Stimulated activated CD4-positive, alpha-beta T cell treated with anti-CD3 and anti-CD28 coated beads, Interleukin-2, amount 100 ng/mL, for 24 hours (primary cell): ENCODE measurements at places on chromosomes 4 and X.
A peak's percentile ranks its signal among the peaks of the same experiment; 100 is the strongest.

- DNase-seq: no peak
Observed at GRCh38 chrX:37302569-37302968, 46.6 kb upstream of the PRRG1 start.

DNA sequence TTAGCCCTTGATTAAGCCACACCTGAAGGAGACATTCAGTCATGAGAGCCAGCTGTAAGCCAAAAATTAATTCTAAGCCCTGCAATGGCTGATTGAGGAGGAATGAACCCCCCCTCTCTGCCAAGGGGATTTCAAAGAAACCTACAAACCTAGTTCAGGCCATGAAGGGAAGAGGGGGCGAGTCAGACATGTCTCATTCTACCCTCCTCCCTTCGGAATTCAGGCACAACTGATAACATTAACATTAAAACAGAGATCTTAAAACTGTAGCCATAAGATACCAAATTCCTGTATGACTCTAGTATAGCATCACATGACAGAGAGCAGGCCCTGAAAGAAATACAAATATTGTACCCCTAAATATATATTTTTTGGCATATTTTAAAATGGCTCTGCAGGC is 40.4 kb upstream of the AFAP1 start:
- no peak for DNase-seq

GRCh38 chrX:12979616-12980015 is 4.7 kb downstream of the TMSB4X start:
- no peak for DNase-seq

DNA sequence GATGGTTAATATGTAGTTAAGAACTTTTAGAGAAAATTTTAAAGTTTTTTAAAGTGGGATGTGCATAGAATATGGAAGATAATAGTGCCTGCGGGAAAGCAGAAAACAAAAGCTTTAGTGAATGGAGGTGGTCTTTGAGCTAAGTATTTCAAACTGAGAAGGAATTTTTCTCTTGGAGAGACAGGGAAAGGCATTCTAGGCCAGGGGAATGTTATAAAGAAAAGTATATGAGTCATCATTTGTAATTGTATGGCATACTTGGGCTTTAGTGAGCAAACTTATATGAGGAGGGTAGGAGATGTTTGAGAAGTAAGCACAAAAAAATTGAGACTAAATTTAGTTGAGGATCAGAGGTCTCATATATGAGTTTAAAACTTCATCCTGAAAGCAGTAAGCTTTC is 467.0 kb downstream of the PPARGC1A start:
- DNase-seq: no peak

DNA sequence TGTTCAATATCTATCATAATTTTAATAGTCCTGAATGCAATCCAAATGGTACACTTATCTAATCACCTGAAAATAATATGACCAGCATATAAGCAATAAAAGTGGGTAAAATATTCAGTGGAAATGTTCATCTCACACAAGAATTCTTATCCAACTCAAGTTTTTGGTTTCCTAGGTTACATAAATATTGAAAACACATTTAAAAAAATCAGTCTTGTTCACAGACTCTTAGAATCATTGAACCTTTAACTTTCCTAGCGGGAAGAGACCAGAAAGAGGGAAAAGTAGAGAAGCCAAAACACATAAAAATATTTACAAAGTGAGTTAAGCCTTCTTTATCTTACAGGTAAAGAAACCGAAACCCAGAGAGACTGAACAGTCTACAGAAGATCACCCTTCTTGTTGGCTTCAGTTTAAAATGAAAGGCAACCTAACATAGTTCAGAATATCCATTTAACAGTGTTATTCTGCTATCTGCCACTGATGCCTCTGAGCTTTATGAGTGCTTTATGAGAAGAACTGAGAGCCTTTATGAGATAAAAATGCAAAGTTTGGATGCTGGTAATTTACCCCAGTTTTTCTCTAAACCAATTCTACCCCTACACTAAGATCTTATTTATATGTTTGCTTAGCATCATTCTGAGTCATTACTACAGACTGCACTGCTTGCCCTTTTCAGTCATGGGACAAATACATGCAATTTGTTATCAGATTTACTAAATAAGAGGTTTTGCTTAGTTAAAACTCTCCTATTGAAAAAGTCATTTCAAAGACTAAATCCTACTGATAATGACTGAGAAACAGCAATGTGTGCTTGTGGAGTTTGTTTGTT is 453.3 kb upstream of the INTU start:
- no peak for DNase-seq

DNA sequence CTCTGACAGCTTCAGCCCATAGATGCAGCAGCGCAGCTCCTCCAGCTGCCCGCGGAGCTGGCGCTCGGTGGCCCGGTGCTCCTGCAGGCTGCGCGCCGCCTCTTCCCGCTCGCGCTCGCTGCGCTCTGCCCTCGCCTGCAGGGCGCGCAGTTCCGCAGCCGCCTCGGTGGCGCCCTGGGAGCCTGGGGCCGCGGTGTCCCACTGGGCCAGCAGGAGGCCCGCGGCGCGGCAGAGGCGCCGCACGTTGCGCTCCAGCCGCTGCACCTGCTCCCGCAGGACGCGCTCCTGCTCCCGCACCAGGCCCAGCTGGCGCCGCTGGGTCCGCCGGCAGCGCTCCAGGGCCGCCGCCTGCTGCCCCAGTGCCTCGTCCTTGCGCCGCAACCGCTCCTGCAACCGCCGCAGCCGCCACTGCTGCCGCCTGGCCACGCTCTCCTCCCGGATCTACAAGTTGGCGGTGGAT is 10.1 kb downstream of the C4orf50 start:
- no peak for DNase-seq

DNA sequence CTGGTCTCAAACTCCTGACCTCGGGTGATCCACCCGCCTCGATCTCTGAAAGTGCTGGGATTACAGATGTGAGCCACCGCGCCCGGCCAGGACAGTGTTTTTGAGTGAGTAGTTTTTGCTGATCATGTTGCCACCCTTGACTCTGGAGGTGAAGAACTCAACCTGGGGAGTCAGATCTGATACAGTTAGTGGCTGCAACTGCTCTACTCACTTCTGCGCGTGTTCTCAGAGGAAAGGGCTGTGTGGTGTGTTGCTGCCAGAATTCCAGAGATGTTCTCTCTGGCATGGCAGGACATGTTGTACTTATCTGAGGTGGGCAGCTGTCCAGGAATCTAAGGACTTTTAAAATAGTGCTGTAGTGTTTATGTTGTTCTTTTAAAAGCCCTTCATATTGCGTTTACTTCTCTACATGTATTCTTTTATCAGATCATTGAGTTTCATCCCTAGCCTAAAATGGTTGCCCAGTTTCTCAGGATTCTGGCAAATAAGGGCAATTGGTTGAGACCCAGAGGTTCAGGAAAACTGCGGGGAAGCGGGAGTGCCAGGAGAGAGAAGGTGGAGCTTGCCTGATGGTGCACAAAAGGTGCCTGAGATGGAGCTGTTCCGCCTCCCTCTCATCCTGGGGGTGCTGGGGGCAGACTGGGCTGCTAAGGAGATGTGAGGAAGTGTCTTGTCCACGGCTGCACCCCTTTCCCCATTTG is 97.7 kb downstream of the ARHGAP10 start:
- DNase-seq: no peak

DNA sequence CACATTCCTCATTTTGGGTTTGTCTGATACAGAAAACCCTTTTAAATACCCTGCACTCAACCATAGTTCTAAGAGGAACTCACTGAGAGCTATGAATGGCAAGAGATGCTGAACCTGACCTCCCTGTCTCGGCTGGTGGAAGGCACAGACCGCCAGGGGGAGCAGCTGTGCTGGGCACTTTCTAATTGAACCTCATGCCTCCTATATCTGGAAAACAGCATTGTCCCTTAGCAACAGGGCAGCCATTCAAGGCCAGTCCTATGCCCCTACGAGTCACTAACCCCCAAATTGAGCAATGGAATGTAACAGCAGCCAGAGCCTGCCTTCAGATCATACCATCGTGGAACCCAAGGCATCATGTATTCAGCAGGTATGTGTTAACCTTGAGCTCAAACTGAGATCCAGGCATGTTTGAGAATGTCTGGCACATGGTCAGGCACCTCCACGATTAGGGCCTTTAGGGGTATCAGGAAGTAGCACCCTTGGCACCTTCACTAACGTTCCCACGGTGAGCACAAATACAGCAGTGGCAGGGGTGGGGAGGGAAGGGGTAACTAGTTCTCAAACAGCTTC is 5.1 kb downstream of the USP27X start:
- peak; percentile 63 for DNase-seq

DNA sequence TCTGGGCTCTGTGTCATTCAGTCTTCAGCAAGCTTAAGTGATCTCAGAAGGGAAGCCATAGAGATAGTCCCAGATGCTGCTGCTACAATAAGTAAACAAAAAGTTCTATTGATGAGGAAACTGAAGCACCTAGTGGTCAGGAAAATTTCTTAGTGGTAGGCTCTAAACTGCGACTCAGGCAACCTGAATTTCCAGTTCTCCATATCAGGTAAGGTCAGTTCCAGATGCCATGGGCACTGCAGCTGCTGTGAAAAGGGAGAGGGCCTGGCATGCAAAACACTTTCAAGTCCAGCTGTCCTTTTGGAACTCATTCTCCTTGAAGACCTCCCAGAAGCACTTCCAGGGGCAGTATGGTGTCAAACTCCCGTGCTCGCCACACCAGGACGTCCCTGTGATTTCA is 46.2 kb downstream of the REELD1 start:
- DNase-seq: no peak

DNA sequence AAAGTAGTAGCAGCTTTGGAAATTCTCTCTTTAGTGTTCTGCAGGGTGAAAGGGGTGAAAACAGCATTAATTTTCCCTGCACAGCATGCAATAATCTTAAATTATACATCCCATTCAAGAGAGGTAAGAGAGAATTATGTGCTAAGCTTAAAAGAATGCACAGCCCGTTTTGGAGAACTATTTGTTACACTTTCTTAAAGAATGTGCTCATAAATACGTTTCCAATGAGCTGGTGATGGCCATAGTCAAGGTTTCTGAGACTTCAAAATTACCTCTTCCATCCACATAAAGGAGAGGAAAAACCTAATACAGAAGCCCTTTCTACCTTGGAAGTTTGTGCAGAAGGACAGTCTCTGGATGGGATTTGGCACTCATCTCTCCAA is 766.7 kb upstream of the TENM3 start:
- DNase-seq: no peak

DNA sequence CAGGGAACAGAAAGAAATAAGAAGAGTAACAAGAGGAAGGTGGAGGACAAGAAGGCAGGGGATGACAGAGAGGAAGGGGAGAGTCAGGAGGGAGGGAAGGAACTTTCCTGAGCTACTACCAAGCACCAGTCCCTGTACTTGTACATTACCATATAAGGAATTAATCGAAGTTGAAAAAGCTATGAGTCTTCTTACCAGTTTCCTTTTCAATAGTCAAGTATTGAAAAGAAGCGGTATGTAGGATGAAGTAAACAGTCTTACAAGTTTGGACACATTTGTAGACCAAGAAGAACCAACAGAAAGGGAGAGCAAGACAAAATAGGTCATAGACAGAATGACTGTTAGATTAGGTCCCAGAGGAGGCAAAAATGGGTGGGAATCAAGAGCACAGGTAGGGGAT is 629.7 kb upstream of the DIPK2B start:
- DNase-seq: no peak

DNA sequence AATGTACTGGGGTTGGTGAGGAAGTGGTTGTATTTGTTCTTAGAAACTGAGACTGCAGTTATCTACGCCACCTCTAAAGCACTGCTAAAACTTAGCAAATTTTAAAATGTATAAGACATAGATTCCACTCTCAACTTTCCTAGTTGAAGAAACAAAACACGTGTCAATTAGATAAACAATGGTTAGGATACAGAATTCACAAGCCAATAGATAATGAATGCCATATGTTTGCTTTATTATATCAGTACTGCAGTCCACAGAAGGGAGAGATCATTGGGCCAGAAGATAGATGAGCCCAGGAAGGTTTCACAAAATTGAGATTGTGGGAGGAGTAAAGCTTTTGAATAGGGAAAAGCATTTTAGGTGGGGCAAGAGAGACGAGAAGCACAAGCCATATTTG is 14.3 kb downstream of the TMEM33 start:
- no peak for DNase-seq

DNA sequence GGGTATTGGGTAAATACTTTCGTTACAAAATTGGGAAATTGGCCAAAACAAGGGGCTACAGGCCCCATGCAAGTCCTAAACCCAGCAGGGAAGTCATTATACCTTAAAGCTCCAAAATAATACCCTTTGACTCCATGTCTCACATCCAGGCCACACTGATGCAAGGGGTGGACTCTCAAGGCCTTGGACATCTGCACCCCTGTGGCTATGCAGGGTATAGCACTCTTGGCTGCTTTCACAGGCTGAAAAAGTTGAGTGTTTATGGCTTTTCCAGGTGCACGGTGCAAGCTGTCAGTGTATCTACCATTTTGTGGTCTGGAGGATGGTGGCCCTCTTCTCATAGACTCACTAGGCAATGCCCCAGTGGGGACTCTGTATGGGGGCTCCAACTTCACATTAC is 326.5 kb downstream of the TEX13C start:
- no peak for DNase-seq

GRCh38 chrX:140439476-140439875 is 65.4 kb downstream of the SOX3 start:
- DNase-seq: no peak

GRCh38 chrX:9356846-9357245 is 108.0 kb upstream of the TBL1X start:
- DNase-seq: no peak

GRCh38 chrX:46912098-46912602 is at the start of gene JADE3:
Gene JADE3, plus strand, starts transcription at chrX:46912421. Its CDS starts 72,474 bp downstream, at chrX:46984895.
- DNase-seq: peak; percentile 18

GRCh38 chr4:86935566-86935852 is 698 bp downstream of the AFF1 start:
- DNase-seq: peak; percentile 45

- no peak for DNase-seq
Observed at GRCh38 chrX:84064164-84064563, 123.8 kb downstream of the RPS6KA6 start.

- DNase-seq: peak; percentile 34
Observed at GRCh38 chr4:83217721-83218522, 66.7 kb downstream of the COQ2 start.

GRCh38 chr4:71992571-71993312 is 39.1 kb upstream of the NPFFR2 start:
- no peak for DNase-seq

DNA sequence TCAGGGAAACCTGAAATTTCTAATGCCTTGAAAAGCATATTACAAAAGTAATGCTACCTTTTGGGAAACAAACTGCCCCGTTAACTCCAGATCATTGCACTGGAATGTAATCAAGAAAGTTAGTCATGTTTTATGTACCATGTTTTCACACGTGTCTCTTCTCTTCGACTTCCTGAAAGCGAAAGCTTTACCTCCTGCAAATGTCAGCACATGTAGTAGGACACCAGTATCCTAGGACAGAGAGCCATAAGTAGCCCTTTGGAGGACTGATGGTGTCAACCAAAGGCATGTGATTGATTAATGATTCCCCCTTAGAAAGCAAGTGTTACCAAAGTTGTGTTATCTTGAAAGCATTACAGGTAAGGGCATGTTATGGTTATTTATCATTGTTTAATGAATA is 8.8 kb upstream of the MND1 start:
- DNase-seq: no peak
